ENCODE measurements at places on chromosomes 12 and 14.
A peak's percentile ranks its signal among the peaks of the same experiment; 100 is the strongest.

DNA sequence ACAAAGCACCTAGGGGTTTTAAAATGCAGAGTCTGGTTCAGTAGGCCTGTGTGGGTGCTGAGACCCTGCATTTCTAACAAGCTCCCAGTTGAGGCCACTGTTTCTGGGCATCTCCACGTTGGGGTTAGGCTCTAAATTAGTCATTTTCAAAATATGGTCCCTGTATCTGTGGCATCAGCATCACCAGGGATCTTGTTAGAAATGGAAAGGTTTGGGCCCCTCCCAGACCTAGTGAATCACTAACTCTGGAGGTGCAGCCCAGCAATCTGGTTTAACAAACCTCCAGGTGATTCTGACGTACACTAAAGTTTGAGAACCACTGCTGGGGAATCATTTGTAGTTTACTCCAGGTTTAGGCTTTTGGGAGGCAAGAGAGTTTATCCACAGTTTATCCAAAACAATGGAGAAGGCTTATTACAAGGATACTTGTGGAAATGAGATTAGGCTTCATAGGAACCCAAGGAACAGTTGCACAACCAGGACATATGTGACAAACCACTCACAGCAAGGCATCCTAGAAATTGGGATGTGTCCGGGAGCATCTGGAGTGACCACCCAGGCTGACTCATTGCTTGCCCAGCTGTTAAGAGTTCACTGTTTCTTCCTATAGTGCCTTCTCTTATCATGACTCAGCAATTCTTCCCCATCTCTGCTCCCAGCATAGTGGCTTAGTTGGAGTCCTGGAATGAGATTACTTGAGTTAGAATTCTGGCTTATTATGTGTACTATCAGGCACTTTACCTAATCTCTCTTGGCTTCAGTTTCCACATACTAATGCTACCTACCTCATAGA, 71.6 kb upstream of the STXBP6 start:
- DNase-seq, result no peak

- DNase-seq, result peak; percentile 78
Measured at GRCh38 chr14:92551044-92551841, 37.7 kb downstream of the RIN3 start.

GRCh38 chr12:59414051-59414450, 181.8 kb upstream of the SLC16A7 start:
- DNase-seq, result no peak

DNA sequence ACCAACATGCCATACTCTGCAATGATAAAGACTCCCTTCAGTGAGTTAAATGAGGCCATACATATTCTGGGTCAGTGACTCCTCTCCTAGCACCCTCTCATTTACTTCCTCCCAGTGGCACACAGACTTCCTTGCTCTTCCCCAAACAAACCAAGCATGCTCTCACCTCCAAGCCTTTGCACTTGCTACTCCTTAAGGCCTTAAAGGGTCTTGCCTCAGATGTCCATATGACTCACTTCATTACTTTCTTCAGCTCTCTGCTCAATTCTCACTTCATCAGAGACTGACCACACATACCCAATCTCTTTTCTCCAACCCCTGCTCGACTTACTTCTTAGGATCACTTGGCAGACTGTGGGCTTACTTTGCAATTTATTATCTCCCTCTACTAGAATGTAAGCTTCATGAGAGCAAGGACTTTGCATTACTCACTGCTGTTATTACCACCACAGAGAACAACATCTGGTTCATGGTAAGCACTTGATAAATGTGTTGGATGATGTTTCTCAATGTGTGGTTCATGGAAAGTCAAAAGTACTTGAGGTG, 22.8 kb downstream of the DDX24 start:
- DNase-seq, result no peak

DNA sequence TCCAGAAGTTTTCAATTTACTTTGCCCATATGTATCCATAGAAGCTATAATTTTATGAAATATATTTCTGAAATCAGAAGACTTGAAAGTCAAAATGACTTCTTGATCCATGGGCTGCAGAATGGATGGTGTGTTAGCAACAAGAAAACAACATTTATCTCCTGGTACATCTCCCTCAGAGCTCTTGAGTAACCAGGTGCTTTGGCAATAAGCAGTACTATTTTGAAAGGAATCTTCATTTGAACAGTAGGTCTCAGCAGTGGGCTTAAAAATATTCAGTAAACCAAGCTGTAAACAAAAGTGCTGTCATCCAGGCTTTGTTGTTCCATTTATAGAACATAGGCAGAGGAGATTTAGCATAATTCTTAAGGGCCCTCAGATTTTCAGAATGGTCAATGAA, 100.4 kb downstream of the SLC38A1 start:
- no peak for DNase-seq

- DNase-seq, result no peak
Measured at GRCh38 chr14:73721101-73721821, 7.1 kb upstream of the PNMA1 start.

GRCh38 chr14:96568621-96569020, 66.4 kb downstream of the PAPOLA start:
- DNase-seq, result no peak

DNA sequence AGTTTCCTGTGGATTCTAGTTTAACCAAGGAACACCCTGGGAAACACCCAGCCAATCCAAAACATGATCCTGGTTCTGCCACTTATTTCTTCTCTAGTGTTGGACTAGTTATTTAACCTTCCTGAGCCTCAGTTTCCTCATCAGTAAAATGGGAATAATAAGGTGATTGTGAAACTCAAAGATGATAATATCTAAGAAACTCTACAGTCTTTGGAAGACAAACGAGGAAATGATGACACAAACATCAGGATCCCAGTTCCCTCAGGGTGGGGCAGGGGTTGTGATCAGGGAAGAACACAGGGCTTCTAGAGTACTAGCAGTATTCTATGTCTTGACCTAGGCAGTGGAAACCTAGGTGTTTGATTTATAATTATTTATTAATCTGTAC, 18.1 kb upstream of the TMEM106C start:
- DNase-seq, result no peak

- no peak for DNase-seq
Measured at GRCh38 chr12:109444259-109444658, 32.8 kb downstream of the KCTD10 start.

GRCh38 chr12:123115409-123116121, 35.3 kb downstream of the PITPNM2 start:
- DNase-seq, result peak; percentile 89

GRCh38 chr14:94394025-94394493, 5.7 kb upstream of the SERPINA1 start:
- DNase-seq, result no peak

DNA sequence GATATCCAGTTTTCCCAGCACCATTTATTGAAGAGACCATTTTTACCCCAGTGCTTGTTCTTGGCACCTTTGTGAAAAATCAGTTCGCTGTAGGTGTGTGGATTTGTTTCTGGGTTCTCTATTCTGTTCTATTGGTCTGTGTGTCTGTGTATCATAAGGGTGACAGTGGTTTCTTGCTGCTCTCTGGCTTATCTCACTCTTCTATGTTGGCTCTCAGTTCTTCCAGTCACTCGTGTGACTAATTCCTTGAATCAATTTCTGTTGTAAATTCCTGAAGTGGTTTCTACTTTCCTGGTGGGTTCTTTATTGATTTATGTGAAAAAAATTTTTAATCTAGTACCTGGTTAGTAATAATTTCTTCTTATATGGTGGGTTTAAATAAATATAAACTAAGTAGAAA, 58.3 kb downstream of the OTOGL start:
- DNase-seq, result no peak

GRCh38 chr12:2644683-2645405, 149.9 kb upstream of the FKBP4 start:
- DNase-seq, result no peak

Measured in B cell (primary cell).